ENCODE measurements at places on chromosomes 7 and 10. TPM values are rescaled to one million over a fixed set of nuclear protein-coding genes. Genes with fewer than 3 reads are reported as not detected.

Gene LMOD2
- not detected for total RNA-seq

Gene SHH
- not detected for total RNA-seq

Gene CD36
- total RNA-seq = 2,026 TPM

Gene RNF32
- total RNA-seq = 1.3 TPM

Gene MMRN2
- 32.6 TPM for total RNA-seq

- no peaks in the 10 kb centered on the region for H3K27me3 ChIP-seq
- H3K27ac ChIP-seq = no peak overlapping the region
- H3K36me3 ChIP-seq = no peaks in the 10 kb centered on the region
- H3K4me1 ChIP-seq = no peaks in the 10 kb centered on the region
Observed at GRCh38 chr7:12578930-12579640, 8.6 kb downstream of the SCIN start.

GRCh38 chr10:89216056-89216455 is 8.9 kb upstream of the CH25H start:
- no peak overlapping the region for H3K4me3 ChIP-seq
- no peak overlapping the region for H3K27ac ChIP-seq
- no peak for DNase-seq
- no peaks in the 10 kb centered on the region for H3K36me3 ChIP-seq

DNA sequence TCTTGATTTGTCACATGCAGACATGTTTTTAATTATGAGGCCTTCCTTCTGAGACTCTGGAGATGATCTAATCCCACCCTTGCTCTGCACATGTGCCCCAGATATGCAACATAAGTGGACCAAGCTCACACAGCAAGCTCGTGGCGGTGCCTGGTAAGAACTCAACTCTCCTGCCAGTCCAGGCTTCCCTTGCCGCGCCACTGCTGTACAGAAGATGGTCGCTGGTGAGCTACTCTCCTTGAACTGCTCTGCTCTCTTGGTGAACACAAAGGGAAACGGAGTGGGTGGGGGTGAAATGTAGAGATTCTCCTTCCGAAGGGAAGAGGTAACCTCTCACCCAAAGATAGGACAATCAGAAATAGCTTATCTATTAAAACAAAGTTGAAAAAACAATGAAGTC is 25.7 kb downstream of the MYOF start:
- H3K27ac ChIP-seq = peak overlapping the region; percentile 99
- H3K4me3 ChIP-seq = peak overlapping the region; percentile 25
- DNase-seq = no peak
- no peaks in the 10 kb centered on the region for H3K27me3 ChIP-seq
- H3K4me1 ChIP-seq = peaks cover 20% of the 10 kb centered on the region

GRCh38 chr7:113143486-113144257 is 25.3 kb upstream of the SMIM30 start:
- no peaks in the 10 kb centered on the region for H3K36me3 ChIP-seq
- no peaks in the 10 kb centered on the region for H3K4me1 ChIP-seq
- no peak for DNase-seq
- no peaks in the 10 kb centered on the region for H3K27me3 ChIP-seq
- no peak overlapping the region for H3K4me3 ChIP-seq

GRCh38 chr7:127485482-127485881 is 93.0 kb upstream of the ZNF800 start:
- no peaks in the 10 kb centered on the region for H3K36me3 ChIP-seq
- no peak overlapping the region for H3K27ac ChIP-seq
- H3K4me3 ChIP-seq = no peak overlapping the region
- no peaks in the 10 kb centered on the region for H3K27me3 ChIP-seq

DNA sequence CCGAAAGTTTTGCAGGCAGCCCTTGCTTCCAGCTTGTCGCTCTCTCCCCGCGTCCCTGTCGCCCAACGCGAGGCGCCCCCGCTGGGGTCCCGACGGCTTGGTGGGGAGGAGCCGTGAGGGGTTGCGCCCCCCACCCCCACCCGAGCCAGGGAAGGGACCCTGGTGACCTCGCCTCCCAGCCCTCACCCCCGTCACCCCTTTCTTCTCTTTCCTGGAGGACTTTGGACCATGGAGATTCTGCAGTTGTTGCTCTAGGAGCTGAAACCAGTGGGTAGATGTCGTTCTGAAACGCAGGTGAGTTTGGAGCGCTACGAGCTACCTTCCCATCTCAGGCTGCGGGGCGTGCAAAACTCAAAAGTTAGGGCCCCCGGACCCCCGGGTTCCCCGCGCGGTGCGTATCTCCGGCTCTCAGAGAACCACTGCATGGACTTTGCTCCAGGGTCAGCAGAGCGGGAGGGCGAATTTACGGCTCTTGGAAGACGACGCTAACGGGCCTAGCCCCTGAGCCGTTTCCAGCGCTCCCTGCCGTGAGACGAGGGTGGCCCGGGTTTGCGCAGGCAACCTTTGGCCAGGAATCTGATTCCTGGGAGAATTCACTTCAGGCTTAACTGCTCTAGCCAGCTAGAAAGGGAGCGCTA is 684 bp upstream of the ATXN7L1 start:
- H3K4me1 ChIP-seq = no peaks in the 10 kb centered on the region
- peak overlapping the region; percentile 75 for H3K27ac ChIP-seq
- H3K27me3 ChIP-seq = no peaks in the 10 kb centered on the region

GRCh38 chr7:37796138-37796775 is 52.1 kb upstream of the NME8 start:
- H3K27me3 ChIP-seq = no peaks in the 10 kb centered on the region
- H3K36me3 ChIP-seq = no peaks in the 10 kb centered on the region
- no peak for DNase-seq
- no peak overlapping the region for H3K27ac ChIP-seq
- no peaks in the 10 kb centered on the region for H3K4me1 ChIP-seq

DNA sequence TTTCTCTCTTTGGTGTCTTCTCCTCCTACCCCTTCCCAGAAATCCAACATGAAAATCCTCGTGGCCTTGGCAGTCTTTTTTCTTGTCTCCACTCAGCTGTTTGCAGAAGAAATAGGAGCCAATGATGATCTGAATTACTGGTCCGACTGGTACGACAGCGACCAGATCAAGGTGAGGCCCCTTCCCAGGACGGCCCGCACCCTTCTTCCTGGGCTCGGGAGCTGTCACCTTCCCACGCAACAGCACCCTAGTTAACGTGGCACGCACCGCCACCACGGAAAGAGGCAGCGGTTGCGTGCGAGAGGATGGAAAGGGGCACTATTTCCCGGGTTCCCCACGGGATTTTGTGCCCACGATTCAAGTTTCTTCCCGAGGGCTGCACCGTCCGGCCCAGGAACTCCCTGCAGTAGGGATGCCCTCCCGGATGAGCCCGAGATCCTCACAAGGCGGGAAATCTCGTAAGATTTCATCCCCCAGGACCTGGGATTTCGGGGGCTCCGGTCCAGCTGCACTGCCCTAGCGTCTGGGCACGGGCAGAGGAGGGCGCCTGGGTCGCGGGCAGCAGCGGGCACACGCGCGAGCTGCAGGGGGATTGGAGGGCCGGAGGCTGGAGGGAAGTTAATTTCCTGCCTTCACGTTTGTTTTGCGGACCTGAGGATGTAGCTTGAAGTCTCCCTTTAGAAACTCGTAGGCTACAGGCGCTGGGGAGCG is 834 bp downstream of the TAC1 start:
- H3K4me3 ChIP-seq = peak overlapping the region; percentile 61
- DNase-seq = no peak
- H3K27me3 ChIP-seq = no peaks in the 10 kb centered on the region
- no peaks in the 10 kb centered on the region for H3K4me1 ChIP-seq

Measured in breast epithelium (tissue), 4 donors.